ENCODE measurements at places on chromosomes 1 and 21. TPM values are rescaled to one million over a fixed set of nuclear protein-coding genes. Genes with fewer than 3 reads are reported as not detected.
A peak's percentile ranks its signal among the peaks of the same experiment; 100 is the strongest.

DNA sequence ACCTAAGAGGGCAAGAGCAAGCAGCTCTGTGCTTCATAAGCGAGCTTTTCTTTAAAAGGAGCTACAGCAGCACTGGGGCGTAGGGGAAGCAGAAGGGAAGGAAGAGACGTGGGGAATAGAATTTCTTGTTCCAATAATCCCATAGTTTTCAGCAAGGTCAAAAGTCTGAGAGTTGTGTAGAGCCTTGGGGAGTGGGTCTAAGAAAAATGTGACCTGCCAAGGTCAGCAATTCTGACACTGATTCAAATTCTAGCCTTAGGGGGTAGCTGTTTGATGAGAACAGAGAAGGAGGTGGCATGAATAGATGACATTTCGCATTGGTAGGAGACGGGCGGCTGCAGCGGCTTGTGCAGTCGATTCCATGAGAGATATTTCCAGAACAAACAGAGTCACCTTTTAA lies 22.4 kb downstream of the PRRX1 start:
- no peak for DNase-seq

LZIC gene
- 12.7 TPM for total RNA-seq

GRCh38 chr1:48089356-48089891 lies 92.2 kb upstream of the TRABD2B start:
- DNase-seq, result no peak

PGLYRP4 gene
- not detected for total RNA-seq

DNA sequence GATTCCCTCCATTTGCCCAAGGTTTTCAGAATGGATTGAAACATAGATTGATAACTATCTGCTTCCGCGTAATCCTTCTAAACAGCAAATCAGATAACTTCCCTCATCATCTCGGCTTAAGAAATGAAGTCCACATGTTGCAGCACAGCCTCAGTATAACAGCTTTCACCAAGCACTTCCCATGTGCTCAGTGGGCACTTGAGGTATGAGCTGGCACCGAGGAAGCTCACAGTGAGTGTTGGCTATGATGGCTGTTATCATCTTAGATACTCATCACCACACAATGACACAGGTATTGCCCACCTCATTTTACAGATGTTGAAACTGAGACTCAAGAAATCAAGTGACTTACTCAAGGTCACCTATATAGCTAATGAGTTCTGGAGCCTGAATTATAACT lies 43.2 kb downstream of the RCSD1 start:
- no peak for DNase-seq

DNA sequence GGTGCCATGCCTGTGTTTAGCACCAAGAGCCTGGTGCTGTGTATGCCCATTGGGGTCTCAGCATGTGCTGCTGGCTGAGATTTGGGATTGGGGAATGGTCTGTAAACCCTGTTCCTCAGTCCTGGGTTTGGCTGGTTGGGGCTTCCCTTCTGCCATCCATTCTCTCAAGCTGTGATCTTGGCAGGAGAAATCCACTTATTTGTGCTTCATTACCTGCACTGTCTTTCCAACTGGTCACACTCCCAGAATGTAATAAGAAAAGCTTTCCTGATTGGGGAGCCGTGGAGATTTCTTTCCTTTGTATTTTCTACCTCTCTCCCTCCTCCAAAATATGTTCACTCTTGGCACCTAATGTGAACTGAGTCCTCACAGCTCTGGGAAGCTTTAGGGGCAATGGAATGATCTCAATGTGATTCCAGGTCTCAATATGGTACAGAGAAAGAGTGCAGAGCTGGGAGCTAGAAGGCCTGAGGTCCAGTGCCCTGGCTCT lies 23.0 kb upstream of the KCNA10 start:
- DNase-seq, result no peak

GRCh38 chr21:15149600-15150224 lies 84.9 kb upstream of the NRIP1 start:
- DNase-seq, result no peak

SPRR4 gene
- not detected for total RNA-seq

GRCh38 chr1:108601708-108602410 lies 42.0 kb downstream of the EEIG2 start:
- DNase-seq, result no peak

C1QB gene
- total RNA-seq, result 79.0 TPM

DNA sequence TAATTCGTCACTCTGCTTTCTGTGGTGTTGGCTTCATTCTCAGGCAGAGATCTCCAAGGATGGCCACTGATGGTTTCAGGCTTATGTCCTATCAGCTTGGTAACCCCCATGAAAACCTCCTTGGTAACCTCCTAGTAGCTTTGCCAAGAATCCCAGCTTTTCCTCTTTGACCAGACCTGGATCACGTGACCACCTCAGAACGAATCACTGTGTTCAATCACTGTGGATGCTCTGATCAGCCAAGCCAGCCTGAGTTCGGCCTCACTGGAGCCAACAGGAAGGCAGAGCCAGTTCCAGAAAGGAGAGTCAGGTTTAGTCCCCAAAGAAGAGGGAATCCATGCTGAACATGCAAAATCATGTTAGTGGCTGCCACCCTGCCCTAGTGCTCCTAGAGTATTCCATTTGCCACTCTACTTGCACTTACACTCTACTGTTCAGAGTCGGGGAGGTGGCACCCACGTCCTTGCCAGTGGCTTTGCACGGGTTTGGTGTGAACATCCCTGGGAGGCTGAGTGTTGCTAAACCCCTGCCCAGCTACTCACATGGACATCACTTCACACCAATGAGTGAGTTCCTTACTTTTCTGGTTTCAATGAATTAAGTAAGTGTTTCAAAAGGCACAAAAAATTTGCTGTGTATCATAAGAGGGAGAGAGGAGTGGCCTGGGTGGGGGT lies 33.5 kb upstream of the SSBP3 start:
- DNase-seq, result no peak

DNA sequence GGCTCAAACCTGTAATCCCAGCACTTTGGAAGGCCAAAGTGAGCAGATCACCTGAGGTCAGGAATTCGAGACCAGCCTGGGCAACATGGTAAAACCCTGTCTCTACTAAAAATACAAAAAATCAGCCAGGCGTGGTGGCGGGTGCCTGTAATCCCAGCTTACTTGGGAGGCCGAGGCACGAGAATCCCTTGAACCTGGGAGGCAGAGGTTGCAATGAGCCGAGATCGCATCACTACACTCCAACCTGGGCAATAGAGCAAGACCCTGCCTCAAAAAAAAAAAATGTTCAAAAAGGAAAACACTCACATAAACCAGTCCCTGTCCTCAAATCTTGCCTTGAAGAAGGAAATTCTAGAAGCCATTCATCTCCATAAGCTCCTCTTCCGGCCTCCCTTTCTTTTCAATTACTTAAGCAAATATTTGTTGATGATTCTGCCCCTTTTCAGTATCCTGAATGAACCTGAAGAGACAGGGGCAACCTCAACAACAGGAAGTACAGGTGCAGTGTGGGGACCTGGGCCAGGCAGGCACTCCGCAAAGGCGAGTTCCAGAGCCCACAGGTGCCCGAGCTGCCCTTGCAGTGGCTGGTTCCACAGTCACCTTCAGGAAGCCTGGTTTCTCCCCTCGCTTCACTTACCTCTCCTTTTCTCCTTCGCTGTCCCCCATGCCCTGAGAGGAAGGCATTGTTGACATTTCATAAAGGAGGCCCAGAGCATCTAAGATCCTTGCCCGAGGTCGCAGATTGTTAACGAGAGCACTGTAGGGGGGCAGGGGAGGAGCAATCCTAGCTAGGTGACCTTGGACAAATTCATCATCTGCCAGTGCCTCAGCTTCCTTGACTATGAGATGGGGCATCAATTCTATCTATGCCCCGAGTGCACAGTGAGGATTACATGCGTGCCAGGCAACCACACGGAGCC lies 8.9 kb upstream of the LEFTY1 start:
- no peak for DNase-seq

DNA sequence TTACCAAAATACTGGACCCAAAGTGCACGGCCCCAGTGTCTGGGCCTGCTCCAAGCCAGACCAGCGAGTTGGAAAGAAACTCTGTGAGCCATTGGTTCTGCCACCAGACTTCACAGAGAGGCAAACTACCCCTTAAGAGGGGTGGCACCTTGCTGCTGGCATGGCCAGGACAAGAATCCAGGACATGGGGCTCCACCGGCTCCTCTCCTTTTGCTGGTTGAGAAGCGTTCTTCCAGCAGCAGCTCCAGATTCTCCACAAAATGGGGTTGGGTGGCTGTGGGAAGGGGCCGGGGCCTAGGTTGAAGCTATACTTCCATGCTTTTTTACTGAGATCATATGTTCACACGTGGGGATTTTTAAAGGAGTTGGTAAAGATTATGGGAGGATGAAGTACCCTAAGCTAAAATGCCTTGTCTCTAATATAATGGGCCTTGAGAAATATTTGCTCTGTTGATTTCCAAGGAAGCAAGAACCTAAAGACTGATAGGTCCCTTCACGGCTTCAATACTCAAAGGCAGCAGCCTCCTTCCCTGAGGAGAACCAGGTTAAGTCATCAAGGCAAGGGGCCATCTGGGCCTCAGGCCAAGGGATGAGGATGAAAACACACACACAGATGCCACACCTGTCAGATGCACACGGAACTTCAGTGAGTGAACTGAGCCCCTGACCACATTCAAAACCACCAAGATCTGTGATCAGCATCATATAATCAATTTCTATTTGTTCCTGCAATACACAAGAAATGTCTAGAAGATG lies 3.1 kb downstream of the C1orf198 start:
- no peak for DNase-seq

FCRL5 gene
- 0.05 TPM for total RNA-seq

- DNase-seq, result peak; percentile 58
Observed at GRCh38 chr1:29986986-29987385, 736.4 kb downstream of the MATN1 start.

DNA sequence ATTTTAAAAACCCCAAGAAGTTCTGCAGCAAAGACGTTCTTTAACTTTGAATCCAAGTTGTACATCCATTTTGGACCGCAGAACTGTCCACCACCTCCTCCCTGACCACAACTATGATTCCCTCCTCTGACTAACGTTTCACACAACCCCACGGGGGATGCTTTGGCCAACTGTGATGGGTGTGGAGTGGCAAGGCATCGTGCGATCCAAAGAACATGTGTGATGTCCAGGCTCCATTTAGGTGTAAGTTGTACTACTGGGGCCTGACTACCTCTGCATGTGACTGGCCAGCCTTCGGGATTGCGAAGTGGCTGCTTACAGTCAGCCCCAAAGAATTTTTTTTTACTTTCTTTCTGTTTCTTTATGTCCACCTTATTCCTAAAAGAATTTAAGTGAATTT lies 6.7 kb downstream of the KCNJ15 start:
- DNase-seq, result no peak

DNA sequence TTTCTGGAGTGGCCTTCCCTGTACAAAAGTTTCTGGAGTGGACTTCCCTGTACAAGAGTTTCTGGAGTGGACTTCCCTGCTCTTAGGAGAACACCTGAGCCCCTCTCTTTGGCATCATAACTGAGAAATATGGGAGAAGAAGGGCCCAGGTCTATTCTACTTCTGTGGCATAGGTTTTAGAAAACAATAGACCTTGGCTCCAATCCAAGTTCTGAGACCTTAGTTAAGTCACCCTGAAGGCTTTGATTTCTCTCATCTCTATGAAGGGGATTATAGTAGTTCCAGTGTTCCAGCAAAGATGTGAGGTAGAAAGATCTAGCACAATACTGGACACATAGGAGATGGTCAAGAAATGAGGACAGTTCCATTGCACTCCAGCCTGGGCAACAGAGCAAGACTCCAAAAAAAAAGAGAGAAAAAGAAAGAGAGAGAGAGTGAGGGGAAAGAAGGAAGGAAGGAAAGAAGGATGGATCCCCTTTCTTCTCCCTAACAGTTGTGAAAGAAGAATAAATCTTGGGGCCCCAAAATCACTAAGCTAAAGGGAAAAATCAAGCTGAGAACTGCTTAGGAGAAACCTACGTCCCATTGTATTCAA lies 13.3 kb upstream of the EIF4G3 start:
- DNase-seq, result no peak

- no peak for DNase-seq
Observed at GRCh38 chr1:226461087-226461486, 53.2 kb upstream of the PARP1 start.

GSTM5 gene
- 0.10 TPM for total RNA-seq

DNA sequence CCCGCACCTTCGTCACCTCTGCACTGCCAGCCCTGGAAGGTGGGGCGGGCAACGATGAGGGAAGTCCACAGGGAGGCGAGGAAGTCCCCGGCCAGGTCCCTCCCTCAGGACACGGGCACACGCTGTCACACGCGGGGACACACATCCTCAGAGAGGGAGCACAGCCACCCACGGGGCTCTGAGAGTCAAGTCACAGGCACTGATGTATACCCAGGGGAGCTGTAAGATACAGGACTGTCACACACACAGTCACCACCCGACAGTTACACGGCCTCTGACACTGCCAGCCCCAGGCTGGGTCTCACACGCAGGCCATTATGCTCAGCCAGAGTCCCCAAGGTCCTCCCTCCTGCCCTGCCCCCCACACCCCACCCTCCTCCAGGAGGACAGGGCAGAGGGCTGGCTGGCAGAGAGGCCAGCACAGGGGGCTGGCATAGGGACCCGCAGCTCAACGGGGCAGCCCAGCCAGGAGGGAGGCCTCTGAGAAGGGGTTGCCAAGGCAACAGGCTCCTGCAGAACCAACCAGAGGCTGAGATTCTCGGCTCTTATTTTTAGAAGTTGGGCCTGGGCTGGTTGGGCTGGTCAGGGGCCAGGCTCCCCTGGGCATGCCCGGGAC lies 17.7 kb upstream of the ADGRB2 start:
- no peak for DNase-seq
